ENCODE measurements at places on chromosomes 3 and 15.
A peak's percentile ranks its signal among the peaks of the same experiment; 100 is the strongest.

DNA sequence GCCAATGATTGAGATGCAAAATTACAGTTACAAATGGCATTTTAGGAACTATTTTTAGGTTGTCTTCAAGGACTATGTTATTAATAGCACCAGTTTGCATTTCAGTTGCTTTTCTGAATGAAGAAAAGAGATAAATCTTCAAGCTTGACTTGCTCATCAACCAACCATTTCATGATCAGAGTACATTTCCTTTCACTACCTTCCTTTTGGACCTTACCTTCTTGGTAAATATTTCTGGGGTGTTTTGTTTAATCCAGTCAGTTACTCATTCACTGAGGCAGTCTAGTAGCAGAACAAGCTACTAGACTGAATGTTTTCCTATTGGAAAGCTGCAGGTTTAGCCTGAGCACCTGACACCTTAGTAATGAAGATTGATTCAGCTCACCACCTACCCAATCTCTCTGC, 8.2 kb downstream of the SLC27A2 start:
- no peak for DNase-seq

GRCh38 chr3:120180731-120181412, 86.6 kb upstream of the GSK3B start:
- no peak for DNase-seq

GRCh38 chr15:38440353-38441129, 13.4 kb upstream of the FAM98B start:
- DNase-seq: peak; percentile 86

DNA sequence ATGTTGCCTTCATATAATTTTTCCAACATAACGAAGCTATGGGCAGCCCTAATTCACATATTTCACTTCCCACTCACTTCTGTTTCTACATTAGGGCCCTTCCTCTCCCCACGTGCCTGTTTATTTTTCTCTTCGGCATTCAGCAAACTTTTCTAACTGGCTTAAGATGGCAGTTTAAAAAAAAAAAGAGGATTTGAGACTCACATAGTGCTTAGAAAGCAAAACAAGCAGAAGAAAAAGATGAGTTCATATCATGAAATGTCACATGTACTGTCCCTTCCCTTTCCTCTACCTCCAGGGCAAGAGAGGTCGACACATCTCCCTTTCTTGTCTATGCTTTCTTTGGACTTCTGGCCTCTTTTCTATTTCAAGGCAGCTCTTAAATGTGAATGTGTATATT, 30.6 kb downstream of the SLC49A4 start:
- DNase-seq: no peak

- no peak for DNase-seq
Observed at GRCh38 chr3:80355144-80355543, 587.3 kb upstream of the ROBO1 start.

- DNase-seq: no peak
Observed at GRCh38 chr3:172918568-172919296, 168.2 kb downstream of the ECT2 start.

GRCh38 chr15:39172380-39173281, 408.2 kb upstream of the THBS1 start:
- peak; percentile 46 for DNase-seq

GRCh38 chr3:168782193-168782592, 686.5 kb upstream of the GOLIM4 start:
- DNase-seq: no peak

- DNase-seq: no peak
Observed at GRCh38 chr3:136962927-136963326, 5.1 kb downstream of the IL20RB start.

GRCh38 chr3:88596451-88596850, 446.7 kb downstream of the C3orf38 start:
- DNase-seq: no peak

- DNase-seq: no peak
Observed at GRCh38 chr3:65946438-65946837, 92.3 kb downstream of the MAGI1 start.

DNA sequence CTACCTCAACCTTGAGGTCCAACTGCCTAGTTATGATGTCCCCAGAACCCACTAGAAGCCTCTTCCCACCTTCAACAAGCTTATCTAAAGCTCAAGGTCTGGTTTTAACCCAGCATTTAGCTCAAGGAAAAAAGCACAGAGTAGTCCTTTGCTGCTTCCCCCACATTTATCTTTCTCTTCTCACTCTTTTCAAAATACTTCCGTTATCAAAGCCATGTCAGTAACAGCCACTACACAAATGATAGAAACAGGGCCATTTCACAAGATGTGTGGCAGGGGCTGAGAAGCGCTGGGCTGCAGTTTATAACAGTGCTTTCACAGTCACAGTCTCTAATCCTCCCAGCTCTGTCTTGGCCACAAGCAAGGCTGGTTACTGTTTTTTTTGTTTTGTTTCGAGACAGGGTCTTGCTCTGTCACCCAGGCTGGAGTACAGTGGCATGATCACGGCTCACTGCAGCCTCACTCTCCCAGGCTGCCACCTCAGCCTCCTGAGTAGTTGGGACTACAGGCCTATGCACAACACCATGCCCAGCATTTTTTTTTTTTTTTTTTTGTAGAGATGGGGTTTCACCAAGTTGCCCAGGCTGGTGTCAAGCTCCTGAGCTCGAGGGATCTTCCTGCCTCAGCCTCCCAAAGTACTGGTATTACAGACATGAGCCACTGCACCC, 218.8 kb downstream of the OSBPL10 start:
- no peak for DNase-seq

DNA sequence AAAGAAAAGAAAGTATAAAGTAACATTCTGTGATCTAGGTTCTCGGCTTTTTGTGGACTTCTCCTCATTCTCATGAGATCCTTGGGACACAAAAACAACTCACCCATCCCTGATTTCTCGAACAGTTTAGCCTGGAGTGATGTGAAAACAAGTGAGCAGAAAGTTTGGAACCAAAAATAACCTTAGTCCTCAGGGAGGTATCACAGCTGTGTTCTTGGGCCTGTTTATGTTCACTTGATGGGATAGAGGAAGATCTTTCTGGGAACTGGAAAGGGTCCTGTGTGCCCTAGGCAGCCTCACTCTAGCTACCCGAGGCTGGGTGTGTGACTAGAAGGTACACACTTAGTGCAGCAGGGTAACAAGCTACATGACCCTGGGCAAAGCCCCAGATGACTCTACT, 308.8 kb upstream of the PDZRN3 start:
- DNase-seq: no peak

GRCh38 chr15:90839187-90840071, 29.0 kb upstream of the FURIN start:
- peak; percentile 74 for DNase-seq

DNA sequence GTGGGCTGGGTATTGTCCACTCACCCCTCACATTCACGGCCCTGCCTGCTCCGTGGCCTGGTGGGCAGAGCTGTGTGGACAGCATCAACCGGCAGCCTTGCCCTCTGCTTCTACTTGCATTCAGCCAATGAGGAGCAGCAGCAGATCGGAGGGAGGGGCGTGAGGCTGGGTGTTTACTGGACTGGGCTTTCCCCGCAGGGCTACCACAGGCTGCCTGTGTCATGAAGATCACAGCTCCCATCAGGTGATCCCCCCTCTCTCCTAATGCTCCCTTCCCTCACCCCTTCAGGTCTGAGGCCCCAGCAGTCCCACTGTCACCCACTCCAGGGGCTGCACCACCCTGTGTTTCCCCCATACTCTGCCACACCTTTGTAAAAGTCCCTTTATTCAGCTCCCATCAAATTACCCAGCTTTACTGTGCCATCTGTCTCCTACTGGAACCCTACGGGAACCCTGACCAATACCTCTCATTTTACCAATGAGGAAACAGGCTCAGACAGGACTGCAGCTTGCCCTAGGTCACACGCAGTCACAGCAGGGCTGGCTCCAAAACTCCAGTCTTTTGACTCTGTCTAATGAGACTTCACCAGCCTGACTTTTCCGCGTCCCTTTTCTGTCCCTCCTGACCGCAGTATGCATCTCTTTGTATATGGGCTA, 81.1 kb downstream of the MEGF11 start:
- DNase-seq: no peak

DNA sequence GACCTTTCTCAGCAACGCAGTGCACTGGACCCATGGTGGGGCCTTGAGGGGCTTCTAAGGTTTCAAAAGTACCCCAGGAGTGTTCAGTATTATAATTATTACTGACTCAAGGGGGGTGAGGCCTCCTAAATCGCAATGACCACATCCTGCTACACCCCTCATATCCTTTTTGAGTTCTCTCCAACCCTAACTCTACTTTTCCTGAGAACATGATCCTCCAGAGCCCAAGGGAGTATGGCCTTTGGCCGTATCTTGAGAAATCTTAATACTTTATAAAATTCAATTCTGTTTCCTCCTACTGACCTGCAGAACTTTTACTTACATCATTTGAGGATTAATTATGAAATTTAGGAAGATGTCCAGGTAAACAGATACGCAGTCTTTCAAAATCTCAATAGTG, 30.4 kb upstream of the RARRES1 start:
- DNase-seq: no peak

Data from activated CD4-positive, alpha-beta T cell treated with anti-CD3 and anti-CD28 coated beads, Interleukin-2, amount 10 ng/mL, durations not matched to agents 24 days and 14 days (primary cell).